Choroid plexus epithelial cell (primary cell): ENCODE measurements at places on chromosomes 7 and 10.

GRCh38 chr10:69048103-69048502, 39.8 kb upstream of the SRGN start:
- DNase-seq = peak; percentile 53

DNA sequence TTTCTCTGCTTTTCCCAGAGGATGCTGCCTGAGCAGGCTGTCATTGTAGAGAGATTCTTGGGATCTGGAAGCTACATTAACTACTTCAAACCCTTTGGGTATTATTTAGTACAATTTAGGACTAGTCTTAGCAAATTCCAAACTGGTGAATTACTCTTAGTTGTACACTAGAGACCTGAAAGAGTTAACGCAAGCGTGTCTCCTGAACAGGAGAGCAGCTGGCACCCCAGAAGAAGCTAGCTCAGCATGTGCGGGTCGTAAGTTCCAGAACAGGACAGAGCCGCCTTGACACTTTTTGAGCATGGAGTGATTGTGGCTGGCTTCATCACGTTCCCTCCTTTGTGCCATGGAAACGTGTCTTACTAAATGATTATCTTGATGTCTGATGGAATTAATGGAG, 495.7 kb upstream of the TPK1 start:
- no peak for DNase-seq

DNA sequence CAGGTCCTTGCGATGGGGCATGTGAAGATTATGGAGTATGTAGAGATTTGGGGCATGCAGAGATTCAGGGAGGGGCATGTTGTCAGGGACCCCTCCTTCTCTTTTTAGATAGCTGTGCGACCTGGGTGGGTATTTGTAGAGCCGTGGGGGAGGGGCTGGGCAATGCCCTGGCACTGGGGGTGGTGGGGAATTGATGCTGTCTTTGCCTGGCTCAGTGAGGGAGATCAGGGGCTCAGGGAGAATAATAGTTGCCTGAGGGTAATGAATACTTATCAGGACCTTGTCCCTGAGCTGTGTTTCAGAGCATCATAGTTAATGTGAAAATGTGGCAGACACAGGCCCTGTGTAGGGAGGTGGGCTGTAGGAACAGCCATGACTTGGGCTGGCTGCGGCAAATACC, 3.5 kb downstream of the RAMP3 start:
- no peak for DNase-seq

DNA sequence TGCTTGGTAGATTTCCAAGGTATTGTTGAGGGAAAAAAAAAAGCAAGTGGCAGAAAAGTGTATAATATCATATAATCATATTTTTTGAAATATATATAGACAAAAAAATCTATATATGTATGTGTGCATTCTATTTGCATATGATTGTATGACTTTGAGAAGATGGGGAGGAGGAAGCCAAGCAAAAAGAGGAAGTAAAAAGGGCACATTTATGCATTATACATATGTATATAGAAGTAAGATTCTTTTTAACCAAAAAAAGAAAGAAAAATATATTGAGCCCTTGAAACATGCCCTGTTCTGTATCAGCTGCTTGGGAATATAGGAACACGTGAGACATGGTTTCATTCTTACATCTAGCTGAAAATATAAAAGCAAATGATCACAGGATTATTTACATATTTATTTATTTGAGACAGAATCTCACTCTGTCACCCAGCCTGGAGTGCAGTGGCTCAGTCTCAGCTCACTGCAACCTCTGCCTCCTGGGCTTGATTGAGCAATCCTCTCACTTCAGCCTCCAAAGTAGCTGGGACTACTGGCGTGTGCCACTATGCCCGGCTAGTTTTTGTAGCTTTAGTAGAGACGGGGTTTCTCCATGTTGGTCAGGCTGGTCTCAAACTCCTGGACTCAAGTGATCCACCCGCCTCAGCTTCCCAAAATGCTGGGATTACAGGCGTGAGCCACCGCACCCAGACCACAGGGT, 18.0 kb upstream of the SLF2 start:
- no peak for DNase-seq

DNA sequence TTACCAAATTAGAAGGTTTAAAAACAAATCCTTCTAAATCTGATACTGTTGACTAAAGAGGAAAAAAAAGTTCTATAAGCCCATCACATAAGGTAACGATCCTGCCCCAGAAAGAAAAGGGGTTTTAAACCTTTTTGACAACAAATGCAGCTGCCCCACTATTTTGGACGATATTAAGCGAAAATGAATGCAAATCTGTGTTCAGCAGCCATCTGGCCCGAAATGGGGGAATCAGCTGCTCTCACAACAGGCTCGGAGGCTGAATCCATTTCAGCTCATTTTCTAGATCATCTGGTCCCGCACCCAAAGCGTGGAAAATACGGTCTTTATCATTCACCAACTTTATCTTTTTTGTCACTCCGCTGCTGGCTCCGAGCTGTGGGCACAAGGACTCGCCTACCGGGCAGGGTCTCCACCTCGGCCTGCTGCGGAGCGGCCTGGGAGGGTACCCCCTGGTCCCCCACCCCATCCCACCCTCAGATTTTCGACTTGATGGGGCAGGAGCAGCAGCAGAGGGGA, 2.4 kb upstream of the EBF3 start:
- no peak for DNase-seq

DNA sequence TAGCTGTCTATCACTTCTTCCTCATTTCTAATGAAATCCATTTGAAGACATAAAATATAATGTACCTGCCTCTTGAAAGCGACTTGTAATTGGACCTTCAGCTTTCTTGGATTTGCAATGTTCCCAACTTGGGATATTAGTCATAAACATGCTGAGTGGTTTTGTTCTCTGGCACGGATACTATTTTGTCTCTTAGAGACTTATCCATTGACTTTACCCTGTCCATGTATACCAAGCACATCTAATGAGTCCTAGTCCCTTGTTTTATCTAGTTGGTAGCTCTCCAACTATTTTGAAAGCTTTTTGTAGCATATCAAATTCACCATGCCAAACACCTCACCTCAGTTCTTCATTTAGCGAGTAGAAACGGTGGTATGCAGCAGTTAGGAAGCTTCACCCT, 18.9 kb downstream of the PLEKHS1 start:
- DNase-seq = no peak

- DNase-seq = no peak
Measured at GRCh38 chr10:86409183-86409582, 42.6 kb upstream of the GRID1 start.

GRCh38 chr10:5737352-5737751, 52.7 kb downstream of the TASOR2 start:
- no peak for DNase-seq

DNA sequence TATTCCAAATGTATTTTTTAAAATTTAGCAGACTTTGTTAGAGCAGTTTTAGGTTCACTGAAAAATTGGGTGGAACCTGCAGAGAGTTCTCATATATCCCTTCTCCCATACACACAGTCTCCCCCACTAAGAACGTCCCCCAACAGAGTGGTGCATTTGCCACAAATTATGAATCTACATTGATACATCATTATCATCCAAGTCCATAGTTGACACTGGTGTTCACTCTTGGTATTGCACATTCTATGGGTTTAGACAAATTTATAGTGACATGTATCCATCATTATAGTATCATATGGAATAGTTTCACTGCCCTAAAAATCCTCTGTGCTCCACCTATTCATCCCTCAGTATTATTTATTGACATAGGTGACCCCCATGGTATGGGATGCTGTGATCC, 97.3 kb upstream of the AFAP1L2 start:
- DNase-seq = no peak

- DNase-seq = peak; percentile 62
Measured at GRCh38 chr7:30465046-30465810, 13.4 kb downstream of the NOD1 start.

GRCh38 chr7:31455844-31456243, 58.0 kb upstream of the ITPRID1 start:
- no peak for DNase-seq

DNA sequence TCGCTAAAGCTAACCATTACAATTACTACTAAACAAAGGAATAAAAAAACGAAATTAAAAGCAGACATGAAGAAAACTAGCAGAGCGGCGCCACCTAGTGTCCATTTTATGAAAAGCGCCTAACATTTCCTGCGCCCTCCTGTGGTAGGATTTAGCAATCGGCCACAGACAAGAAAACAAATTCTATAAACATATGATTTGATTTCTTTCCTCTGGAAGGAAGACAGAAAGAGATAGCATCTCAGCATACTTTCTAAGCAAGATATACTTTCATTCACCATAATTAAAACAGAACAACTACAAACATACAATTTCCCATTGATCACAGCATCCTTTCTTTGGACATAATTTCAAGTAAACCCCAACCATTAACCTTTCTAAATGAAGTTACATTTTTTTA, 337.7 kb upstream of the NPVF start:
- peak; percentile 88 for DNase-seq

- no peak for DNase-seq
Measured at GRCh38 chr7:12712236-12712635, 24.8 kb downstream of the ARL4A start.

GRCh38 chr7:4744391-4745264, 30.8 kb upstream of the AP5Z1 start:
- peak; percentile 99 for DNase-seq

DNA sequence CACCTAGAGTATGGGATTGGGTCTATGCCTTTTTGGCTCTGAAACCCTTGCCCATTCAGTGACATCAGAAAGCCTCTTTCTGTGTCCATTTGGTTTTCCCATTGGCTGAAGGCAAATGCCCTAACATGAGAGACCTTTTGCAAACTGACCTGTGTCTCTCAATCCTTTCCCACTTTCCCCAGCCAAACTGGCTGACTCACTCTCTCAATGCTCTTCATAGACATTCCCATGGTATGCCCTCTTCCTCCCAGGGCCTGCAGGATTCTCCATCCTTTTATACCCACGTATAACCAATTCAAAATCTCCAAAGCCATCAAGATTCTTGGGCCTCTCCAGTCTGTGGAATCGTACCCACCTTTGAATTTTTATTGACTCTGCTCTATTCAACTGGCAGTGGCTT, 563.3 kb downstream of the GATA3 start:
- no peak for DNase-seq

DNA sequence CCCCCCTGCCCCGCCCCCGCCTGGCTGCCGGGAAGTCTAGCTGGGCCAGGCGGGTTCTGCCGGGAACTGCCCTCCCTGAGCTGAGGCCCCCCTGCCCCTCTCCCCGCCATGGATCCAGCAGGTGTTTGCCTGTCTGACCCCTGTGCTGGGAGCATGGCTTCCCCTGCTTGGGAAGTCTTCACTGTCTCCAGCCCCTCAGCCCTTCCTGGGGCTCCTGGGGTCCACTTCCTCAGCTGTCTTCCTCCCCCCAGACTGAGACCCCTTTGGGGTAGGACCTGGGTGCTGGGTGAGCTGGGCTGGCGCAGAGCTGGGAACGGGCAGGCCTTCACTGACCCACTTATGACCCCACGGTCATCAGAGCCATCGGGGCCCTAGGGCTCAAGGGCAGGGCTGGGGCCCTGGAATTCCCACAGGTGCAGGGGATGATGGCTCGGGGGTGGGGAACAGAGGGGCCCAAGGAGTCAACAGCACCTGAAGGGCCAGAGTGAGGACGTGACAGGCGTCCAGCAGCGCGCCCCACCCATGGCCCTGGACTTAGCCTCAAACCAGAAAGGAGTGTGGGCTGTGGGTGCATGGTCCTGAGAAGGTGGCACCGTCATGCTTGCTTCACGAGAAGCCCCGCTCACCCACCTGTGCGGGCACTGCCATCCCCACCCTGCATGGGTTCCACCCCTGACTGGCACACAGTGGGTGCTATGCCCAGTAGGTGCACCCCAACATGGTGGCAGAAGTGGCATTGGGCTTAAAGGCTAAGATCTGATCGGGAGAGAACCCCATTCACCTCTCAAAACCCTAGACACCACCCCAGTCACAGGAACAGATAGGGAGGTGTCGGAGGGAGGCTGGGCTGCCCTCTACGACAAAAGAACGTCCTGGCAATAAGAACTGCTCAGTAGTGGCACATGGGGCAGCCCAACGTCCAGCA, 16.2 kb upstream of the TNRC18 start:
- DNase-seq = no peak

- peak; percentile 90 for DNase-seq
Measured at GRCh38 chr7:118080947-118081346, 103.0 kb upstream of the LSM8 start.

DNA sequence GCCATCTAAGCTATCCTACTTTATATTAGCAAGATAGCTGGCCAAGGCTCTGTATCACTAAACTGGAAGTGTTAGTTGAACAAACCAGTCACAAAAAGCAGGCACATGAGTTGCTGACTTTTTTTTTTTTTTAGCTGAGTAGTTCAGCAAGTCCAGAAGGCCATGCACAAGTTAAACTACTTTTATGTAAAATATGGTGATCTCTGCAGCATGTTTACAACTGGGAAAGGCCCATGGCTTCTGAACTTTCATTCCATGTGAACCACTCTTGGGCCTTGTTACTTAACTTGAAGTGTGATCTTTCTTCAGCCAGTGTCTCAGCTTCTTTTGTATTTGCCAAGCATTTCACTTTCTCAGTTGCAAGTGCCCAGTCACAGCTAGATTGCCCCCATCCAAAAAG, 78.5 kb downstream of the CALD1 start:
- DNase-seq = peak; percentile 40

- DNase-seq = no peak
Measured at GRCh38 chr7:155120460-155120859, 50.3 kb downstream of the HTR5A start.

DNA sequence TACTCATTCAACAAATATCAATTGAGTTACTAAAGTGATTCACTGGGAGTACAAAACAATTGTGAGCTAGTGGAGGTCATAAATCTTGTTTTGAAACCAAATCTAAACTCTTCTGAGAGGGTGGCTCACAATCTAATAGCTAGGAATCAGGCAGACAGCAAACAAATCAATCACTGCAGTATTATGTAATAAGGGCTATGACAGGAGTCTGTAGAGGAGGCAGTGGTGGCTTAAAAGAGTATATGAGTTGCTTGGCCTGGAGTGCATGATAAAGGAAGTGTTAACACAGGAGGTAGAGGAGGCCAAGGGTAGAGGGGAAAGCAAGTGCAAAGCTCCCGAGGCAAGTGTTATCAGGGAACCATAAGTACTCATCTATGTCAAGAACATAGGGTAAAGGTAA, 16.5 kb downstream of the MYPN start:
- DNase-seq = no peak

DNA sequence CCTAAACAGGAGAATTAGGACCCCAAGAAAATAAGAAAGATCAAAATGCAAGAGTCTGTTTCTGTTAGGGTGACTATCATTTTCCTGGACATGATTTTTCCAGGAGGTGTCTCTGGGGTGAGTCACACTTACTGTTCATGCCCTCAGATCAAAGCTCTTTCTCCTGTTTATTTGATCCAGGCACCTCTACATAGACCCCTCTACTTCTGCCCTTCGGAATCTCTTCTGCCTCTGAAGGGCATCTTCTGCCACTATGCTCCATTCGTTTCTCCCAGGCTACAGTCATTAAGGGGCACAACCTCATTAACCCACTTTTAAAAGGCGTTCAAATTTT, 1328.0 kb downstream of the GATA3 start:
- DNase-seq = no peak

- no peak for DNase-seq
Measured at GRCh38 chr10:123147635-123148413, at the start of gene HMX2. HMX2 (plus strand) TSS chr10:123148136; CDS start chr10:123148379, 243 bp downstream.
